Regular cardiac myocyte (primary cell): ENCODE measurements at places on chromosomes 7 and 10. TPM values are rescaled to one million over a fixed set of nuclear protein-coding genes. Genes with fewer than 3 reads are reported as not detected.

The C10orf67 gene
- 0.19 TPM in 1 of 2 replicates, not detected in the other for total RNA-seq

The TRPV5 gene
- not detected in 2 replicates for total RNA-seq

The PRPS1L1 gene
- not detected in 2 replicates for total RNA-seq

The TMEM254 gene
- total RNA-seq, result 6.5 and 7.1 TPM in 2 replicates

The HTR5A gene
- not detected in 2 replicates for total RNA-seq

The GIMAP5 gene
- total RNA-seq, result 0.28 and 0.38 TPM in 2 replicates

The RBM20 gene
- total RNA-seq, result 0.19 and 0.85 TPM in 2 replicates

The PIK3AP1 gene
- 0.85 TPM in 1 of 2 replicates, not detected in the other for total RNA-seq

The NPSR1 gene
- not detected in 2 replicates for total RNA-seq

The DNAAF5 gene
- total RNA-seq, result 11.6 and 25.3 TPM in 2 replicates

The TEX36 gene
- total RNA-seq, result not detected in 2 replicates

The LDB3 gene
- total RNA-seq, result under 0.01 TPM in 1 of 2 replicates, not detected in the other

The KCNMA1 gene
- total RNA-seq, result 15.5 and 20.7 TPM in 2 replicates

The DGKB gene
- total RNA-seq, result 0.56 and 0.58 TPM in 2 replicates

The RPEL1 gene
- under 0.01 and 0.19 TPM in 2 replicates for total RNA-seq

The CALHM1 gene
- total RNA-seq, result not detected in 2 replicates

The FAM25A gene
- not detected in 2 replicates for total RNA-seq

The ZNF273 gene
- 3.1 and 4.2 TPM in 2 replicates for total RNA-seq
